ENCODE measurements at places on chromosomes 1 and 21.

DNA sequence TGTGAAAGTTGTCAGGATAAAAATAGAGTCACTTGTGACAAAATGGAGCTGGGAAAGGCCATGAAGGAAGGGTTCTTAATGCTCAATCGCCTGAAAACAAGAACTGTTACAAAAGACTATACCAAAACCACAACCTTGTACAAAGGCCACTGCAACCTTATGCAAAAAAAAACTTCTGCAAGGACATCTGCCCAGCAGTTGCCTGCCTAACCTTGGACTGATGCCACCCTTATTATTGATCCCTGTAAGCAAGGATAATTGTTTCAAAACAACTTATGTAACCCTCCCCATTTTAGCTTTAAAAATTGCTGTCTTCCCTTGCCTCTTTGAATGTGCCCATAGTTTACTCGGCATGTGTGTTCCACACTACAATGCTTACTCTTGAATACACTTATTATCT lies 5.7 kb downstream of the ALG14 start:
- DNase-seq, result peak; percentile 65

- no peak for DNase-seq
These were observed at the start of gene CFAP74 for GRCh38 chr1:2003541-2004131. TSS of gene CFAP74 (minus strand) at chr1:2003786. CDS start at chr1:1990956, 12,830 bp downstream.

GRCh38 chr1:63328122-63328521 lies 5.8 kb downstream of the FOXD3 start:
- DNase-seq, result no peak

DNA sequence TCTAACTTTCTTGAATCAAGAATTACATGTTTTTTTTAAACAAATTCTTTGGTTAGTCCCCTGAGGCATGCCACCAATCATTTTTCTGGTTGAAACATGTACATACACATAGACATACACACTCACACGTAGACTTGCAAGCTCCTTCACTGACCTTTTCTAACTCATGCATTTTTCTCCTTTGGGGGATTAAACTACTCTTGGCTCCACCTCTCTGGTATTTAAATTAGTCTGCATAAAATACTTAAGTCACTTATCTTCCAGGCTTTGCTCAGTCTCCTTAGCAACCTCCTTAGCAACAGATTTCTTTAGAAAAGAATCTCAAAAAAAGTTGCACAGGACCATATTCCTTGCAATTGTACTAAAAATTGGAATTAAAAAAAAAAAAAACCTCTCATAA lies 440.9 kb upstream of the LRRC7 start:
- no peak for DNase-seq

DNA sequence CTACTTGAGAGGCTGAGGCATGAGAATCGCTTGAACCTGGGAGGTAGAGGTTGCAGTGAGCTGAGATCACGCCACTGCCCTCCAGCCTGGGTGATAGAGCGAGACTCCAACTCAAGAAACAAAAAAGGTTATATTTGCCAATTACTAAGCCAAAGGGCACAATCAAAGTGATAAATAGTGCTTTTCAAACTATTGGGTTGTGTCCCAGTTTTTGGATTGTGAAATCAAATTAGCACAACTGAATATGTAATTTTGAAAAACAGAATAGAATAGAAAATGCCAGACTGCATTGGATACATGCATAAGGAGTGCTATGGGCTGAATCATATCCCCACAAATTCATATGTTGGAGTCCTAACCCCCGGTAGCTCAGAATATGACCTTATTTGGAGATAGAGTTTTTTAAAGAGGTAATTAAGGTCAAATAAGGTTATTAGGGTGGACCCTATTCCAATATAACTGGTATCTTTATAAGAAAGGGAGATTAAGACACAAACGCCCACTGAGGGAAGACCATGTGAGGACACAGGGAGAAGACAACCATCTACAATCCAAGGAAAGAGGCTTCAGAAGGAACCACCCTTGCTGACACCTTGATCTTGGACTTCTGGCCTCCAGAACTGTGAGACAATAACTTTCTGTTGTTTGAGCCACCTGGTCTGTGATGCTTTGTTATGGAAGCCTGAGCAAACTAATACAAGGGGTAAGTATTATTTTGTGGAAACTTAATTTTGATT lies 42.9 kb upstream of the HUNK start:
- no peak for DNase-seq

- DNase-seq, result no peak
These were observed 211.7 kb upstream of the PTGFR start for GRCh38 chr1:78279051-78279450.

DNA sequence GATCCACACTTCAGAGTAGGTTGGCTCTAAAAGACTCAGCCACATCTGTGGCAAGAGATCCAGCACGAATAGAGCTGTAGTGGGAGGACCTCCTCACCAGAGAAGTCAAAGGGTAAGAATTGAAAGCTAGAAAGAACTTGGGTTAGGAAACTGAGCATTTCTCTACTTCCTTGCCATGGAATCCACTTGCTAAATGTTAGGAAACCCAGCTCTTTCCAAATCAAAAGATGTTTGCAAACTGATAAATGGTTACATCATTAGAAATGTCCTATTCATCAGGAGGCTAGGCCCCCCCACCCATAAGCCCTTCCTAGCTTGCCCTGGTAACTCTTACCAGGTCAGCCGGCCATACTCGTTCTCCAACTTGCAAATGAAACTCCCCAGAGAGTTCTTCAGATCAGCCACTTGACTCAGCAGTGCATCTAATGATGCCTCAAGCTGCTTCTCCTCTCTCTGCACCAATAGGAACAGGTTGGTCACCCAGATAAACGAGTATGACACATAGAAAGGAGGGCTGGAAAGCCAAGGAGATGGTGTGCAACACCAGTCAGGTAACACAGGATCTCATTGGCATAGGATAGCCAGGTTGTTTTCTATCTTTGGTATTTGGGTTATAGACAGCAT lies 1.5 kb downstream of the MED8 start:
- DNase-seq, result no peak

GRCh38 chr1:98893371-98893770 lies 111.3 kb downstream of the PLPPR5 start:
- DNase-seq, result no peak

GRCh38 chr1:17873007-17873675 lies 118.0 kb downstream of the ACTL8 start:
- no peak for DNase-seq

DNA sequence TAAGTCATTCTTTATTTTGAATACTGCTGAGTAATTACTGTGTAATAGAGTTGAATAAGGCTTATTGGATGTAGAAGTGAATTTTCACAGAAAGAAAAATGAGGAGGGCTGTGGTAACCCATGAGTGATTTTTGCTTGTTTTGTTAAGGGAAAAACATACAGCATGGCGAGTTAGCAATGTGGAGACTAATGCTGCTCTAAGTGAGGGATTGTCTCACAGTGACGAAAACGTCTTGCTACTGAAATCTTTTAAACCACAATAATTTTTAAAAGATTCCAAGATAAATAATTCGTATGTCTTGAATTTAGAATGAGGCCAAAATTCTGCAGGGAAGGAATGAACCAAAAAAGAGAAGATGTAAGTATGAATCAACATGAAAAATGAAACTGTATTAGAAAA lies 16.2 kb upstream of the PLA2G4A start:
- DNase-seq, result no peak

DNA sequence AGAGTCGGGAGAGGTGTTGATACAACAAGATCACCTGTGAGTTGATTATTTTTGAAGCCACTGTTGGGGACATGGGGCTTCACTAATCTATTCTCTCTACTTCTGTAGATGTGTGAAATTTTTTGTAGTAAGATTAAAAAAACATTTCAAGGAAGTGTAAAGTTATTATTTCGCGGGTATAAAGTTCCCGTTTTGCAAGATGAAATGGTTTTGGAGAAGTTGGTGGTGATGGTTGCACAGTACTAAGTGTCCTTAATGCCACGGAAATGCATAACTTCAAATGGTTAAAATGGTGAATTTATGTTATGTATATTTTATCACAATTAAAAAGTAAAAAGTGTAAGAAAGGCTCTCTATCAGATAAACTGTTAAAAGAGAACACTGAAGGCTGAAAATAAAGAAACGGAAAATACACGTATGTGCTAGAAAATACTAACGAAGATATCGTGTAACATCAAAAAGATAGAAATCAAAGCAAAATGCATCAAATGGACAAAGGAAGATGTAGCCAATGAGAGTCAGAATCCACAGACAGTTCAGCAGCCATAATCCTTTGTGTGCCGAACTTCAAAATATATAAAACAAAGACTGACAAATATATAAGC lies 2.9 kb upstream of the ITGB2 start:
- no peak for DNase-seq

All from NCI-H187 treated with DMSO at 0.1 percent for 48 hours (cell line).